MG63 (cell line): ENCODE measurements at places on chromosomes 7 and 10. TPM values are rescaled to one million over a fixed set of nuclear protein-coding genes. Genes with fewer than 3 reads are reported as not detected.

DNA sequence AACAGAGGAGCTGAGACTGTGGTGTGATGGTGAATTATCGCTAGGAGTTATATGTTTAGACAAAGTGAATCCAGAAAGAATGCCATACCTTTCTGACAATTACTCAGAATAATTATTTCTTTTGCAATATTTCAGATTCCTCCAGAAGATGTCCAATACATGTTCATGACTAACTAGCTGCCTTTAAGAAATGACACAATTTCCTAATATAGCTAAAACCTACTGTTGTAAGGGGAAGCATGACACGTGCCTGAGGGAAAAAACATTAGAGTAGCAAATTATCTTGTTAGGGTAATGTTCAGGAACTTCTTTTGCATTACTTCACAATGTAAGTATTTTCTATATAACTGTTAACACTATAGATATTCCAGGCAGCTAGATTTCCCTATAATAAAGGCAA is 150.3 kb downstream of the COL28A1 start:
- no peak for DNase-seq

DNA sequence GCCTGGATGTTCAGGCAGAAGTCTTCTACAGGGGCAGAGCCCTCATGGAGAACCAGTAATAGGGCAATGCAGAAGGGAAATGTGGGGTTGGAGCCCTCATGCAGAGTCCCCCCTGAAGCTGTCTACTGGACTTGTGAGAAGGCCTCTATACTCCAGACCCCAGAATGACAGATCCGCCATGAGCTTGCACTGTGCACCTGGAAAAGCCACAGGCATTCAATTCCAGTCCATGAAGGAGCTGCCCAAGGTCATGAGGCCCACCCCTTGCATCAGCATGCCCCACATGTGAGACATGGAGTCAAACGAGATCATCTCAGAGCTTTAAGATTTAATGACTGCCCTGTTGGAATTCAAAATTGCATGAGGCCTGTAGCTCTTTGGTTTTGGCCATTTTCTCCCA is 4.9 kb upstream of the ZNF679 start:
- DNase-seq, result no peak

- no peak for DNase-seq
Measured at GRCh38 chr10:44069573-44069972, 315.3 kb downstream of the CXCL12 start.

AGBL3 gene
- 0.40 TPM in 1 of 2 replicates, not detected in the other for total RNA-seq

SUMF2 gene
- total RNA-seq, result 99.8 and 154 TPM in 2 replicates

ABCB4 gene
- 0.69 and 0.99 TPM in 2 replicates for total RNA-seq
